CD4-positive, alpha-beta T cell treated with Interleukin-17A for 1 hour (primary cell): ENCODE measurements at places on chromosomes 7 and 10.

DNA sequence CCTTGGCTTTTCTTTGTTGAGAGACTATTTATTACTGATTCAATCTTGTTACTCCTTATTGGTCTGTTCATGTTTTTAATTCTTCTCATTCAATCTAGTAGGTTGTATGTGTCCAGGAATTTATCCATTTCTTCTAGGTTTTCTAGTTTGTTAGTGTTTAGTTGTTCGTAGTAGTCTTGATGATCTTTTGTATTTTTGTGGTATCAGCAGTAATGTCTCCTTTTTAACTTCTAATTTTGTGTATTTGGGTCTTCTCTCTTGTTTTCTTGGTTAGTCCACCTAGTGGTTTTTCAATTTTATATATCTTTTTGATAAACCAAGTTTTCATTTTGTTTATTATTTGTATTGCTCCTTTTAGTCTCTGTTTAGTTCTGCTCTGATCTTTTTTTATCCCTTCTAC is 546.9 kb upstream of the TPK1 start:
- DNase-seq: no peak

DNA sequence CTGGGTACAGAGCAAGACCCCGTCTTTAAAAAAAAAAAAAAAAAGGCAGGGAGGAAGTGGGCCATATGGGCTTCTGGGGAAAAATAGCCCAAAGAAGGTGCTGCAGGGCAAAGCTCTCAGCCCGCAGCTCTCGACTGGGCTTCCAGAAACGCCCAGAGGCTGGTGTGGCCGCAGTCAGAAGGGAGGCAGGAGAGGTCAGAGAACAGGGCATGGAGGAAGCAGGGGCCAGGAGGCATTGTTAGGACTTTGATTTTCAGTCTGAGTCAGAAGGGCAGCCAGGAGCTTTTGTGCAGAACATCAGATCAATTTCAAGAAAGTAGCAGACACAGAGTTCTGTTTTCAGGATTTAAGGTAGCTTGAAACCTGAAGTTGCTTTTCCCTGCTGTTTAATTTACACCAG is 35.3 kb upstream of the CYTH3 start:
- DNase-seq: no peak

DNA sequence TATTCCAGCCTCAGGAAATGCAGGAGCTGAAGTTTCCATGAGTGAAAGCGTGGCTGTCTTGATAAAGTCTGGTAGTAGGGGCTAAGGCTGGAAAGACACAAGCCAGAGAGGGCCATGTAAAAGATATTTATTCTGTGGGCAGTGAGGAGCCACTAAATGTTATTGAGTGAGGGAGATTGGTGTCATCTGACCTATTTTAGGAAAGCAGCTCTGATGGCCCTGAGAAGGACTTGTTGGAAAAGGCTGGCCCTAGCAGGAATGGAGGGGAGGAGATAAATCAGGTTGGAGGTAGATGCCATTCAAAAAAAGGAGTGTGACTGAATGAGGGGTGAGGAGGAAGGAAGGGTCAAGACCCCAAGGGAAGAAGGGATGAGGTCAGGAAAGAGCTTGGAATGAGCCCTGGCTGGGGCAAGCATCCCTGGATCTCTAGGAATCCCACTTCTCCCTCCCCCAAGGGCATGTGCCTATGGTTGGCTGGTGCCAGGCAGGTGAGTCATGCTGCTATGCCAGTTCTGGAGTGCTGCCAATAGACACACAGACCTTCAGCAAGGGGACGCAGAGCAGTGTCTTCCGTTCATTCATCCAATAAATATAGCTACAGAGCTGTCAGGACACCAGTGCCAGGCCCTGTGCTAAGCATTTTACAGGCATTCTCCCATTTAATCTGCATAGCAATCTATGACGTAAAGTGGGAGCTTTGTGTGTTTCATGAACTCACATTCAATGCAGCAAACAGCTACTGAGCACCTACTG is 2.0 kb downstream of the ANKRD2 start:
- no peak for DNase-seq

- DNase-seq: no peak
These were observed 21.8 kb upstream of the DUSP5 start for GRCh38 chr10:110475722-110476515.

DNA sequence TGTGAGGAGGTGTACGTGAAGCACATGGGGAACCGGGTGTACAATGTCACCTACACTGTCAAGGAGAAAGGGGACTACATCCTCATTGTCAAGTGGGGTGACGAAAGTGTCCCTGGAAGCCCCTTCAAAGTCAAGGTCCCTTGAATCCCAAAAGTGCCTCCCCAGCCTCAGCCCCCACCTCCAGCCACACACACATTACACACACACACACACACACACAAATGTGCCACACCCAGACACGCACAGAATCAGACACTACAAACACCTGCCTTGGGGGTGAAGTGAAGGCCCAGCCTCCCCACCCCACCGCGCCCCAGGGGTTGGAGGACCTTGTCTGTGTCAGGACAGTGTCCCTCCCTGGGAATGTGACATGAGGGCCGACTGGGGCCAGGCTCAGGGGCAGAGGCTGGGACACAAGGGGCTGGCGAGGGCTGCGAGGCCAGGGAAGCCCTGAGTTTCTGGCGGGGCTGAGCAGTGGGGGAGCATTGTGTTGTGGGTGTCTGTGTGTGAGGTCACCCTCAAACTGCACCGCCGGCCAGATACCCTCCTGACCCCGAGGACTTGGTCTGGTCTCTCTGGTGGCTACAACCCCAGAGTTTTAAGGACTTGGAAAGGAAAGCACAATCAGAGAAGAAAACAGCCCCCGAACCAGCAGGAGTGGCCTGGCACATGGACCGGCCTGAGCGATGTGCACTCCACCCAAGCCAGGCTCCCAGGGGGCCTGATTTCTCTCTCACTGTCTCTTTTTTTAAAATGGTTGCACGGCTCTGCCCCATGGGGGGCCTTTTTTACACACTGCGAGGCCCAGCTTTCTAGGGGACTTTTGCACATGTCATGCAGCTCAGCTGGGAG is 4.0 kb upstream of the ATP6V1F start:
- no peak for DNase-seq

DNA sequence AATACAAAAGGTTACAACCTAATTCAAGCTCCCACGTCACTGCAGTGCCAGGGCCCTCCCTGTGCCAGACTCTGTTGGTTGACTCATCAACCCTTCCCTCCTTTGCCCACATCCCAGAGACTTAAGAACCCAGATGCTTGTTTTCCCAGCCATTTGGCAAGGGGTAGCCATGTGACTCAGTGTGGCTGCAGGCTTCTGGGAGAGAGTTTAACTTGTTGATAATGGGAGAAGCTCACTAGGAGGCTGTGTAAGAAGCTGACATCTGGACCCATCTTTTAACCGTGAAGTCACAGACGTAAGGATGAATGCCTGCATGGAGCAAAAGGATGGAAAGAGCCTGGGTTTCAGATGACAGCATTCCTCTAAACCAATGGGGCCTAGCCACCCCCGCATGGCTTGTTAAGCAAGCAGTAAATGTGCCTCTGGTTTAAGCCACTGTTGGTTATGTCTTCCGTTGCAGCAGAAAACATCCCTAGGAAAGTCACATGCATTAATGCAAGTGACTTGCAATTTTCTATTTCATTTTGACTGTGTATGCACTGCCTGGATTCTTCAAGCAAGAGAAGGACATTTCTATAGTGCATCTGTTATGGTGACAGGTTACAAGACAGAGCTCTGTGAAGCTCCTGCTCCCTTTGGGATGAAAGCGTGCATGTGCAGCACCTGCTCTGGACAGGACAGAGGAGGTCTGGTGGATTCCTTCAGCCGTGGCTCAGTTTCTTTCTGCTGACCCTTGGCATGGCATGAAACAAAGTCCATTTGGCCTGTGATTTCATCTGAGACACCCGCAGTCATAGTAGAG is 57.5 kb upstream of the CREB5 start:
- no peak for DNase-seq
